ENCODE measurements at places on chromosomes 3 and 15. TPM values are rescaled to one million over a fixed set of nuclear protein-coding genes. Genes with fewer than 3 reads are reported as not detected.

The NMNAT3 gene
- 1.2 TPM for total RNA-seq

The LRRC34 gene
- total RNA-seq = not detected

The PCCB gene
- 26.8 TPM for total RNA-seq

The IGDCC3 gene
- not detected for total RNA-seq

The IL12A gene
- total RNA-seq = 0.49 TPM

The TBCCD1 gene
- 7.8 TPM for total RNA-seq
